T1000 (cell line): ENCODE measurements at places on chromosomes 16 and 17.
A peak's percentile ranks its signal among the peaks of the same experiment; 100 is the strongest.

DNA sequence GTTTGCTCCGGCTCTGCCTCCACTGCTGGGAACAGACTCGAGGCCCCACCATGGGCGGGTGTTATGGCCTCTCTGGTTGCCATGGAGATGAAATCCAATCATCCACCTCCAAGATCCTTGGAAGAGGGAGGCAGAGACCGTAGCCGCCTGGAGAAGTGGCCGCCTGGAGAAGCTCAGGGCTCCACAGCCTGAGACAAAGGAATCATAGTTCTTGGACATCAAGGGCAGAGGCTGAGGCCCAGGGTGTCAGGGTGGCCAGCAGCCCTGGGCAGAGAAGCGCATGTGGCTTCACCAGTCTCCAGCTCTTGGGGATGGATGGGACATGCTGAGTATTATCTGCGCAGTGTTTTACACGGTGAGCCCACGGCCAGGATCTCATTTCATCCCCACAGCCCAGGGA, 36.2 kb downstream of the ABR start:
- no peak for DNase-seq

DNA sequence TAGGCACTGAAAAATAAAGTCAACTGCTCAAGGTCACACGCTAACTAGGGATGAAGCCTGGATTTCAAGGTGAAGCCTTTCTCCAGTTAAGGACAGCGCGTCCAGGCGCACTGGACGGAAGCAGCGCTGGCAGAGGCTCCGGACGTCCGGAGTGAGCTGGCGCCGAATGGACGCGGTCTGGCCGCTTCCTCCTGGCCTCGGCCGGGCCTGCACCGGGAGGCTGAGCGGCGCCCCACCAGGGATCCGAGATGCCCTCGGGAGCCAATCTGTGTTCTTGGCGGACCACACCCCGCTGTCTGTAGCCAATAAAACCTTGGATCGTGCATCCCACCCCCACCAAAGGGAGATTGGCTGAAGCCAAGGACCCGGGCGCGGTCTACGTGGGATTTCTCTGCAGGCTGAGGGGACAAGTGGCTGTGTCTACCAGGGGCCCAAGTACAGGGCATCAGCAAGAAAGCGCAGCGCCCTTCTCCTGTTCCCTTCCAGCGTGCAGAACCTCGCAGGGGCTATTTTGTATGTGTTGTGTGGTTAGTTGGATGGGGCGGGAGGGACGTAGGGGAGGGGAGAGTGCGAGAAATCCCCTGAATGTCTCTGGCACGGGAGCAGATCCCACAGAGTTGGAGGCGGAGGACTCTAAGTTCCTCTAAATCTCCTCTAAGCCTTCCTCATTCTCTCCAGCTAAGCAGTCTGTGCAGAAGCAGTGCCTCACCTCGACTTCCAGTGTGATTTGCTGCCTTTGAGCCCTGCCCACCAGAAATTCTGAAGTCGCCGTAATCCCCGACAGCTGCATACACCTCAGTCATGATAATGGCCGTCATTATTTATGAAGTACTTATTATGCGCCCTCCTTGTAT, 2.5 kb upstream of the AKAP10 start:
- DNase-seq = no peak

- no peak for DNase-seq
Measured at GRCh38 chr17:79989106-79989835, 46.4 kb downstream of the TBC1D16 start.

GRCh38 chr17:7716901-7717755, at the start of gene DNAH2:
DNAH2 (plus strand) TSS chr17:7717744; CDS start chr17:7719735, 1,991 bp downstream.
- peak; percentile 80 for DNase-seq

GRCh38 chr17:45640141-45640850, 143.8 kb upstream of the CRHR1 start:
- DNase-seq = no peak

DNA sequence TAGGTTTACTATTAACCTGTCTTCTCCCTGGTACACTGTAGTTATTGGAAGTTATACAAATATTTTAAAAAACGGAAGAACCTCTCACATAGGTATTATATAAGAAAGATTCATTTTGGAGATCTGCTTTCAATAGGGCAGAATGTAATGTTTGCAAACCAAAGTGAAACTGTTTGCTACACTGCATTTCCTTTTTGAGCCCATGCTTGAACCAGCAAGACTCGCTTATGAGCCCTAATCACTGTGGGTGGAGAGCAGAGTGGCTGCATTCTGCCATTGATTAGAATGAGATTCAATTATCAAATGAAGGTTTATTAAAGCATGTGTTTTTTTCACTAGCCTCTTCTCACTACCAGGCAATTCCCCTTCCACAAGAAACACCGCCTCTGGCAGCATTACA, 589.7 kb downstream of the CDH11 start:
- DNase-seq = no peak

DNA sequence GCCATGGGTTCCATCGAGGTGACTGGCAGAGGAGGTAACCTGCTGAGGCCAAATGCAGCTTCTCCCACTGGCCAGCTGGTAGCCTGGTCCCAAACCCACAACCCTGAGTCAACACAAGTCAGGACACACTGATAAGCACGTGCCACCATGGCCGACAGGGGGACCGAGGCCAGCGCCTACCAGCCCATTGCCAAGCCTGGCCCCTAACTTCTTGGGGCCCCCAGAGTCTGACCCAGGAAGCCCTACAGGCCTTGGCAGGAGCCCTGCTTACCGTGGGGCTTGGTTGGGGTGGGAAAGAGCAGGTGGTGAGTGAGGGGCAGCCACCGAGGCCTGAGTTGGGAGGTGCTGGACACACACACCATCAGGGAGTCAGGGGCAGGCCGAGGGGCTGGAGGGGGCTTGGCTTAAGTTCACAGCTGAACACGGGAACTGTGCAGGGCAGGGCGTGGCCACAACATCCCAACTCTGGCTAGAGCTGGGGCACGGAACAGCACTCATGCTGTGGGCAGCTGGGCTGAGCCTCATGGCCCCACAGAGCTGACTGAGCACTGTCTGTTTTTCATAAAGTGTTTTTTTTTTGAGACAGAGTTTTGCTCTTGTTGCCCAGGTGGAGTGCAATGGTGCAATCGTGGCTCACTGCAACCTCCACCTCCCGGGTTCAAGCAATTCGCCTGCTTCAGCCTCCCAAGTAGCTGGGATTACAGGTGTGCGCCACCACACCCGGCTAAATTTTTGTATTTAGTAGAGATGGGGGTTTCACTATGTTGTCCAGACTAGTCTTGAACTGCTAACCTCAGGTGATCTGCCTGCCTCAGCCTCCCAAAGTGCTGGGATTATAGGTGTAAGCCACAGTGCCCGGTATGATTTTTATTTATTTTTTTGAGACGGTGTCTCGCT, 5.5 kb downstream of the MRPL28 start:
- no peak for DNase-seq

- no peak for DNase-seq
Measured at GRCh38 chr16:85153656-85154091, 41.4 kb upstream of the CIBAR2 start.

GRCh38 chr17:60920107-60920506, 242.5 kb downstream of the BCAS3 start:
- DNase-seq = no peak

GRCh38 chr16:15949210-15950160, at the start of gene ABCC1:
ABCC1 (plus strand) TSS chr16:15949616; CDS start chr16:15949752, 136 bp downstream.
- DNase-seq = no peak

DNA sequence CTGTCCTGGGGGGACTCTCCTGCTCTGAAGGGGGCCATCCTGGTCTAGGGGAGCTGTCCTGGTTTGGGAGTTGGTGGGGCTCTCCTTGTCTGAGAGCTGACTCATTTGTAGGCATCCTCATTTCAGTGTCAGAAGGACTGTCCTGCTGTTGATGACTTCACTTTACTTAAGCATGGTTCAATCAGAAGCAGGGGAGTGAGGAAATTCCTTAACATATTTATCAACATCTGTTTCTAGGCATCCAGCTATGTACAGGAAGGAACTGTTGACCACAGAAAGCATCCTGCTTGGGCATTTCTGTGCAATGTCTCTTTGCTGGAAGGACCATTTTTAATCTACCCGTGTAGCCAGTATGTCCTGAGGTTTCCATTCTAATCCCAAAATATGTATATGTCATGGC, 502.7 kb upstream of the HSBP1 start:
- no peak for DNase-seq

- no peak for DNase-seq
Measured at GRCh38 chr16:55302635-55303034, 21.4 kb upstream of the IRX6 start.

- DNase-seq = no peak
Measured at GRCh38 chr17:45783593-45784292, 377 bp upstream of the CRHR1 start.

DNA sequence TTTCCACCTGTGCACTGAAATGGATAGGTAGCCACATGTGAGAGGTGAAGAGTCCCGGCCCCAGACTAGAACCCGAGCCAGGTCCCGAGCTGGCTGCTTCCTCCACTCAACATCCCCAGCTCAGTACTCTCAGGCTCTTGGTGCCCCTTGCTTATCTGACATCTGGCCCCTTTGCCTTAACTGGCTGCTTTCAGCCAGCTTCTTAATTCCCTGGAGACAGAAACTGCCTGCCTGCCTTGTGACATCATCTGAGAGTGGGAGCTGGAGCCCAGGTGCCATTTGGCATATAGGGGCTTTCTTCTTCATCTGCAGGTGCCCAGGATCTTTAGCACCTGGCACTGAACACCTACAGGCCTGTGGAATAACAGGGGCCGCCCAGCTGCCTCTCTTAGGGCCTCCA, 8.9 kb downstream of the CHAD start:
- no peak for DNase-seq

DNA sequence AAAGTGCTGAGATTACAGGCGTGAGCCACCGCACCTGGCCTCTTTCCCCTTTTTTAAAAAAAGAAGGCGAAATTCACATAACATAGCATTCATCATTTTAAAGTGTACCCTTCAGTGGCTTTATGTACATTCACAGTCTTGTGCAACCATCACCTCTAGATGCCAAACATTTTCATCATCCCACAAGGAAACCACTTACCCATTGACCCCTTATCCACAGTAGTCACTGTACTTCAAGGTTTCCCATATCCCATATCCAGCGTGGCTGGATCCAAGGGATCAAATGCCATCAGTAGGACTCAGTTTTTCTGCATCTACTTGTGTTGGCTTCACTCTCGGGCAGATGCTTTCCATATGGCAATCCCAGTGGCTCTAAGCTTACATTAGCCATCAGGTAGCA, 50.3 kb downstream of the BMERB1 start:
- no peak for DNase-seq

GRCh38 chr17:79797492-79798298, 818 bp upstream of the CBX8 start:
- DNase-seq = no peak

- no peak for DNase-seq
Measured at GRCh38 chr16:89300311-89300975, 82.9 kb downstream of the ZNF778 start.

GRCh38 chr17:57467801-57468200, 211.5 kb downstream of the MSI2 start:
- DNase-seq = no peak

- DNase-seq = peak; percentile 73
Measured at GRCh38 chr16:77298418-77299360, 99.5 kb downstream of the SYCE1L start.

DNA sequence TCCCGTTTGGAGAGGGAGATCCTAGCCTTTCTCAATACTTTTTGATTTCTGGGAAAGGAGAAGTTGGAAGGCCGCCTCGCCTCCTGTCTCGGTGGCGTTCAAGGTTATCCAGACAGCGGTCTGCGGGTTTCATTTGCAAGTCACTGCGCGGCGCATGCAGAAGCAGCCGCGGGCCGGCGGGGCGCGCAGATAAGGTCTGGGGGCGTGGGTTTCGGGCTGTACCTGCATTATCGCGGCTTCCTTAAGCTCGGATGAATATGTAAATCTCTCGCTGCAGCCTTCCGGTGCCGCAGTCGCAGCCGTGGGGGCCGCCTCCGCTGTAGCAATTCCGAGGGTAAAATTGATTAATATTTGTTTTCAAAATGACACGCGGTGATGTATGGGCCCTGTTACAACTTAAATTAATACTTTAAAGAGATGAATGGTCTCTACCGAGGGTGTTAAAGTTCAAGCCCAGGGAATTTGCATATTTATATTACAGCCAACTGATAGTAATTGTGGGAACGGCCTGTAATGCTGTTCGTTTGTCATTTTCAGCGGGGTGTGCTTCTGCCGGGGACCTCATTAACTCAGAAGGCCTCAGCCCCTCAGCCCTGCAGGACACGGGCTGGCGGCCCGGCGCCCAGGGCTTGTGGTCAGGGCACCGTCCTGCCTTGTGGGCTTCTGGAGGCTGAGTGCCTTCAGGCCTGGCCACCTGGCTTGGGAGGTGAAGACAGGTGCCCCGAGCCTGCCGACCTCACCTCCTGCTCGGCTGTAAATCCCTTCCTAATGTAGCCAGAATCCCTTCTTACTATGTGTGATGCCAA, 99.4 kb downstream of the CYLD start:
- no peak for DNase-seq

DNA sequence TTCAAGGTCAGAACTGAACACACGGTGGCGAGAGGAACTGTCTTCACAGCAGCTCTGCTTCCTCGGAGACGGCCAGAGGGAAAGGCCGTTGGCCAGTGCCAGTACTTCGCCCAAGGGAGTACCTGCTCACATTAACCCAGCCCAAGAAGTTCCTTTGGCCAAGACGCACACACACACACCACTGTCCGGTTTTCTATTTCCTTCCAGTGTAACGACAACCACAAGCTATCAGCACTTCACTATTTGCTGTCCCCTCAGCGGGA, 744 bp upstream of the GGNBP2 start:
- DNase-seq = no peak

- DNase-seq = no peak
Measured at GRCh38 chr17:74212209-74212912, 1.0 kb upstream of the TTYH2 start.

DNA sequence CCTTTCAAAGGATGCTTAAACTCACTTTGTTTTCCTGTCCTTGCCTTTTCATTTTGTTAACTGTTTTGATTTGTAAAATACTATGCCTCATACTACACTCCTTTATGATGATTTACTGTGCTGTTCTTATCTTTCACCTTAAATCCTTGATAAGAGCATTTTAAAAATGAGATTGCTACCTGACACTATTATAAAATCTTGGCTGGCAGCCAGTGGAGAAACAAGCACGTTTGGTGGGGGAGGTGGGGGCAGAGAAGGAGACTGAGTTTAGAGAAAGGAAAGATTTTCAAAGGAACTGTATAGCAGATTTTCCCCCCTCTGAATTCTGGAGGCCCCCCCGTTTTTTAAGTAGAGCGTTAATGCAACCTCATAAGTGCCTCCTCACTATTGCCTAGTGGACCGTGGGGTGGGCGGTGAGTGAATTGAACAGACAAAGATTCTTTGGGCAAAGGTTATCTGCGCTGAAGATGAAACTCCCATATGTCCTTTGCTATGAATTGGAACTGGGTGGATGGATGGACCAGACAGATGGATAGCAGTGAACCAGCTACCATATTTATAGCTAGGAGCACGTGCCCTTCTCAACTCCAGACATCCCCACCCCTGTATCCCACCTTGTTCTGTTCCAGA, 200.2 kb downstream of the CCDC182 start:
- DNase-seq = no peak
